ENCODE measurements at places on chromosomes 13 and 19. TPM values are rescaled to one million over a fixed set of nuclear protein-coding genes. Genes with fewer than 3 reads are reported as not detected.

DNA sequence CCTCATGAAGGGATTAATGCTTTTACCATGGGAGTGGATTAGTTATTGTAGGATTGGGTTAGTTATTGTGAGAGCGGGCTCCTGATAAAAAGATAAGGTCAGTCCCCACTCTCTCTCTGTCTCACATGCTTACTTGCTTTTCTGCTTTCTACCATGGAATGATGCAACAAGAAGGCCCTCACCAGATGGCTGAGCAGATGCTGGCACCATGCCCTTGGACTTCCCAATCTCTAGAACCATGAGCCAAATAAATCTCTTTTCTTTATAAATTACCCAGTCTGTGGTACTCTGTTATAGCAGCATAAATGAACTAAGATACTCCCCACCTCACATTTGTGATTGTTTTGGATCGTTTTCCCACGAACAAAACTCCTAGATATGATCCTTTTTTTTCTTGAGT, 353.8 kb downstream of the DNAJC15 start:
- H3K4me3 ChIP-seq = no peak overlapping the region
- H3K4me1 ChIP-seq = no peaks in the 10 kb centered on the region
- no peak overlapping the region for H3K27ac ChIP-seq
- no peaks in the 10 kb centered on the region for H3K36me3 ChIP-seq

- no peak for DNase-seq
- H3K27ac ChIP-seq = no peak overlapping the region
- no peaks in the 10 kb centered on the region for H3K4me1 ChIP-seq
- H3K36me3 ChIP-seq = no peaks in the 10 kb centered on the region
- no peak overlapping the region for H3K4me3 ChIP-seq
These were observed 98.2 kb downstream of the LACC1 start for GRCh38 chr13:43977911-43978310.

DNA sequence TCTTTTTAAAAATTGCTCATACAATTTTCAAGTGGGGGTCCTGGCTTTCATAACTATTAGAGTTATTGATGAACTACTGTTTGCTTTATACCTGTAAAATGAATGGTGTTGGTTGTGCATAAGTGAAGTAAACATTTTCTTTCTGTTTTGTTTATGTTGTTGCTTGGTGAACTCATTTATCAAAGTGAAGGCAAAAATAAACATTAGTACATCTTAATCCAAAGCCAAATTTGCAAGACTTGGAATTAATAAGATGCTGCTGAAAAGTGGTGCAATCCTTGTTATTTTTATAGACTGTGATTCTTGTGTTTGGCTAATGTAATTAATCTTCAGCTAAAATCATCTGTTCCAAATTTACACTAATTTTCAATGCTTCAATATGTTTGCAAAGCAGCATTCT, 24.4 kb upstream of the DCT start:
- DNase-seq = no peak
- H3K27me3 ChIP-seq = no peaks in the 10 kb centered on the region
- H3K36me3 ChIP-seq = no peaks in the 10 kb centered on the region

GRCh38 chr19:39671739-39672363, 16.1 kb downstream of the LGALS16 start:
- DNase-seq = peak; percentile 79
- H3K36me3 ChIP-seq = no peaks in the 10 kb centered on the region
- H3K27ac ChIP-seq = no peak overlapping the region
- no peaks in the 10 kb centered on the region for H3K4me1 ChIP-seq
- no peaks in the 10 kb centered on the region for H3K27me3 ChIP-seq

DNA sequence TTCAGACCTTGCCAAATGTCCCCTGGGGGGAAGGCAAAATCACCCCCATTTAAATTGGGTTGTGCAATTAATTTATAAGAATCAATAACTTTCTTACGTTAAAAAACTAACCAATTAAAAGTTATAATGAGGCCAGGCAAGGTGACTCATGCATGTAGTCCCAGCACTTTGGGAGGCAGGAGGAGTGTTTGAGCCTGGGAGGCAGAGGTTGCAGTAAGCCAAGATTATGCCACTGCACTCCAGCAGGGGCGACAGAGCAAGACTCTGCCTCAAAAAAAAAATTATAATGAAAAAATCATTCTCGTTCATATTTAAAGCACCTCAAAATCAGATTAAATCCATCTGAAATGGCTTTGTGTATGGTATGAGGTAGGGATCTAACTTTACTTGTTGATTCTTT, 18.4 kb upstream of the SIGLEC14 start:
- no peak overlapping the region for H3K27ac ChIP-seq
- H3K4me3 ChIP-seq = no peak overlapping the region
- DNase-seq = no peak

The ATF5 gene
- total RNA-seq = 7.4 TPM

The SPINT2 gene
- 415 TPM for total RNA-seq

The LIM2 gene
- not detected for total RNA-seq
